Bronchial smooth muscle cell (primary cell): ENCODE measurements at places on chromosomes 4 and X. TPM values are rescaled to one million over a fixed set of nuclear protein-coding genes. Genes with fewer than 3 reads are reported as not detected.

The MGST2 gene
- 1.2 and 5.8 TPM in 2 replicates for total RNA-seq

The ADAMTS3 gene
- total RNA-seq, result 1.9 and 4.1 TPM in 2 replicates

The UNC5C gene
- 1.1 and 4.1 TPM in 2 replicates for total RNA-seq

The CXCL11 gene
- total RNA-seq, result not detected in 2 replicates

The EDA gene
- under 0.01 and 0.09 TPM in 2 replicates for total RNA-seq

The SPANXN4 gene
- total RNA-seq, result not detected in 2 replicates

The NWD2 gene
- total RNA-seq, result under 0.01 TPM in 1 of 2 replicates, not detected in the other

The F8A3 gene
- 0.26 and 0.79 TPM in 2 replicates for total RNA-seq

The UCHL1 gene
- 301 TPM in 2 replicates for total RNA-seq

The CLIC2 gene
- total RNA-seq, result 13.7 and 21.0 TPM in 2 replicates

The IL9R gene
- not detected in 2 replicates for total RNA-seq

The NOX1 gene
- 0.17 TPM in 1 of 2 replicates, not detected in the other for total RNA-seq

The GSX2 gene
- not detected in 2 replicates for total RNA-seq

The TCEAL2 gene
- total RNA-seq, result 0.16 TPM in 1 of 2 replicates, not detected in the other

The TSPAN7 gene
- 0.17 TPM in 1 of 2 replicates, not detected in the other for total RNA-seq

The ZFP92 gene
- total RNA-seq, result under 0.01 TPM in 2 replicates

The PNPLA4 gene
- 14.3 and 14.6 TPM in 2 replicates for total RNA-seq
